ENCODE measurements at places on chromosomes 6 and 20. TPM values are rescaled to one million over a fixed set of nuclear protein-coding genes. Genes with fewer than 3 reads are reported as not detected.

PRSS16 gene
- total RNA-seq = not detected

IL20RA gene
- total RNA-seq = 7.2 TPM

PPIL4 gene
- 15.6 TPM for total RNA-seq

MICA gene
- total RNA-seq = 10.3 TPM

GRCh38 chr6:90107771-90108282, 188.8 kb downstream of the BACH2 start:
- no peak for DNase-seq

DNA sequence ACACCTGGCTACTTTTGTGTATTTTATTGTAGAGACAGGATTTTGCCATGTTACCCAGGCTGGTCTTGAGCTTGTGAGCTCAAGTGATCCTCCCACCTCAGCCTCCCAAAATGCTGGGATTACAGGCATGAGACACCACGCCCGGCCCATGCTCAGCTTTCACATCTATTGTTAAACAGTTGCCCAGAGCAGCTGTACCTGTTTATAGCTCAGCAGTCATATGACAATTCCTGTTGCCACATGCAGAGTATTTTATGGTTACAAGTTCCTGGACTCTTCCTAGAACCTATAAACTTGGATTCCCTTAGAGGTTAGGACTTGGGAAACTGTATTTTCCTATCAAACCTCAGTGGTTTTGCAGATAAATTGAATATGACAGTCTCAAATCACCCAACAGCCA, 188.3 kb upstream of the KCNG1 start:
- no peak for DNase-seq

DNA sequence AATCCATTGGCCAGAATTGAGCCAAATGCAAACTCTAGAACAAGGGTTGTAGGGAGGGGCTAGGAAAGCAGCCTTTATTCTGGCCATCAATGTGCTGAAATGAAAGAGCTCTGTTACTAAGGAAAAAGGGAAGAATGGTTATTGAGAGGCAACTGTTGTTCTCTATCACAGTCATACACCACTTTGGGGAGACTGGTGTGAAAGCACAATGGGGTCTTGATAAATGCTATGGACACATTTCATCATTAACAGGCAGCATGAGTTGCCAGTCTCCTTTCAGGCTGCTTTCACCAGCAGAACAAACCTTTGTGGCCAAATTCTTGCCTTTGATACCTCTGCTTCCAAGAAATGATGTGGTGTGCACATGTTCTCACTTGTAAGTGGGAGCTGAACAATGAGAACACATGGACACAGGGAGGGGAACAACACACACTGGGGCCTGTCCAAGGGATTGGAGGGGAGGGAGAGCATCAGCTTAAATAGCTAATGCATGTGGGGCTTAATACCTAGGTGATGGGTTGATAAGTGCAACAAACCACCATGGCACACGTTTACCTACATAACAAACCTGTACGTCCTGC, 86.2 kb downstream of the CDS2 start:
- DNase-seq = no peak

DNA sequence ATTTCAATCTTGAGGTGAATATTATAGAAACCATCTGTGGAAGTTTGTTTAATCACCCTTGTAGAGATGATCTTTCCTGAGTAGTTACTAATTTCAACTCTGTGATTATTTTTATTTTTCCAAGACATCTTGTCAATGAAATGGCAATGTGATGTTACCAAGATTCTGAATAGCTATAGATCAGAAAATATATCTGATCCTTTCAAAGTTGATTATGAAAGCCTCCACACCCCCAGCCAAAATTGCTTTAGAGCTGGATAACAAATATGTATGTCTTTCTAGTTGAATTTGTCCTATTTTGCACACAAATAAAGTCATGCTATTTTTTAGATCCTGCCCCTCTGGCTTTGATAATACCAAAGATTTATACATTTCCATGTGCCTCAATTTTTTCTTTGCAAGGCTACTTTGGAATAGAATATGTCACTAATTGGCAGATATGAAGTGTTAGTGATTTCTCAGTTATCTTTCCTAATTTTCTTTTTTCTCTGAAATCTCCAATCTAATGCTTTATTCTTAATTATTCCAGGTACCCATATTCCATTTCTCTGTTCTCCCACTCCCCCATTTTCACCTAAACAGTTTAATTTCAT, 5.0 kb downstream of the SIM1 start:
- DNase-seq = no peak

DNA sequence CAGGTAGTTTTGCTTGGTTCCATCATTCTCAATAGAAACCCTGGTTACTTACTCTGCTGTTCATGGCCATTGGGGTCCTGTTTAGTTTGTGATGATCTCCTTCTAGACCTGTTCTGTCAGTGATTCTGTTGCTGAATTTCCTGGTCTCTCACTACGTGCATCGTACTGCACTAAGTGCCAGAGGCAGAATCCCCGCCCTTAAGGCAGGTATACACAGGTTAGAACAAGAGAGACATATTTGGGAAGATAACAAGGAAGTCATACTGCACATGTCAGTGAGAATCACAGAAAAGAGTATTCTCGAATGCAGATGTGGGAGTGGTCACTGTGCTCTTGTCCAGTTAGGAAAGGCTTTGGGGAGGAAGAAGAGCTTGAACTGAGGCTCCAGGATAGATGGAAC, 148.1 kb upstream of the MYLIP start:
- DNase-seq = no peak

- no peak for DNase-seq
Observed at GRCh38 chr20:25324412-25324811, 66.2 kb downstream of the ABHD12 start.

- DNase-seq = no peak
Observed at GRCh38 chr6:156905801-156906200, 128.6 kb downstream of the ARID1B start.
